ENCODE measurements at places on chromosomes 7 and 10.

DNA sequence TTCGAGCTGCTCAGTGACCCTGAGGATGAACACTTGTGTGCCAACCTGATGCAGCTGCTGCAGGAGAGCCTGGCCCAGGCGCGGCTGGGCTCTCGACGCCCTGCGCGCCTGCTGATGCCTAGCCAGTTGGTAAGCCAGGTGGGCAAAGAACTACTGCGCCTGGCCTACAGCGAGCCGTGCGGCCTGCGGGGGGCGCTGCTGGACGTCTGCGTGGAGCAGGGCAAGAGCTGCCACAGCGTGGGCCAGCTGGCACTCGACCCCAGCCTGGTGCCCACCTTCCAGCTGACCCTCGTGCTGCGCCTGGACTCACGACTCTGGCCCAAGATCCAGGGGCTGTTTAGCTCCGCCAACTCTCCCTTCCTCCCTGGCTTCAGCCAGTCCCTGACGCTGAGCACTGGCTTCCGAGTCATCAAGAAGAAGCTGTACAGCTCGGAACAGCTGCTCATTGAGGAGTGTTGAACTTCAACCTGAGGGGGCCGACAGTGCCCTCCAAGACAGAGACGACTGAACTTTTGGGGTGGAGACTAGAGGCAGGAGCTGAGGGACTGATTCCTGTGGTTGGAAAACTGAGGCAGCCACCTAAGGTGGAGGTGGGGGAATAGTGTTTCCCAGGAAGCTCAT lies 1.1 kb downstream of the DDIT4 start:
- DNase-seq, result peak; percentile 63

- DNase-seq, result no peak
Measured at GRCh38 chr10:70889291-70889690, 926 bp upstream of the PCBD1 start.

- no peak for DNase-seq
Measured at GRCh38 chr10:11716686-11717085, 25.5 kb upstream of the ECHDC3 start.

- DNase-seq, result no peak
Measured at GRCh38 chr10:124119946-124120345, 26.5 kb upstream of the CHST15 start.
